ENCODE measurements at places on chromosomes 6 and 20.

DNA sequence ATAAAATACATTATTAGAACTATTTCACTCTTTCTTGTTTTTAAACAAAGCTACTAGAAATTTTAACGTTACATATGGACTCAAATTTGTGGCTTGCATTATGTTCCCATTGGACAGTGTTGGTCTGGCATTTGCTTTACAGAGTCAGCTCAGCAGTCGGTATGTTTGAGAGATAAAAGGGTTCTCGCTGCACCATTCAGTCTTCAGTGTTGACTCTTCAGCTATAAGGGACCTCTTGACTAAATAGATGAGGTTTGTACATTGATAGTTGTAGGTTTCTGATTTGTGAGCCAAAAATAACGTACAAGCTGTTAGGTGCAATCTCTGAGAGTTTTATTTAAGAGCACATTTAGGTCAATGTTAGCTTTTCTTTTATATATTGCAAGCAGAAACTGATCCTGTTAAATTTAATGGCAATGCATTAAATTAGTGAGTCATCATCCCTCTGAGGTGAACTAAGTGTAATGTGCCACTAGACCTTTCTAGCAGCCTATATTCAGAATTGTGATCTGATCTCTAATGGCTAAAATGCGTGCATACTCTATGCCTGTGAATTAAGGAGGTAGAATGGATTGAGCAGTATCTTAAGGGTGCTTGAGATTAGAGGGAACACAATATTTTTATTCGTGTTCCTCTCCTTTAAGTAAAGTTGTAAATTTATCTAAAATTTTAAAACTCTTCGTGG lies 485.6 kb upstream of the SYNCRIP start:
- no peak for DNase-seq

DNA sequence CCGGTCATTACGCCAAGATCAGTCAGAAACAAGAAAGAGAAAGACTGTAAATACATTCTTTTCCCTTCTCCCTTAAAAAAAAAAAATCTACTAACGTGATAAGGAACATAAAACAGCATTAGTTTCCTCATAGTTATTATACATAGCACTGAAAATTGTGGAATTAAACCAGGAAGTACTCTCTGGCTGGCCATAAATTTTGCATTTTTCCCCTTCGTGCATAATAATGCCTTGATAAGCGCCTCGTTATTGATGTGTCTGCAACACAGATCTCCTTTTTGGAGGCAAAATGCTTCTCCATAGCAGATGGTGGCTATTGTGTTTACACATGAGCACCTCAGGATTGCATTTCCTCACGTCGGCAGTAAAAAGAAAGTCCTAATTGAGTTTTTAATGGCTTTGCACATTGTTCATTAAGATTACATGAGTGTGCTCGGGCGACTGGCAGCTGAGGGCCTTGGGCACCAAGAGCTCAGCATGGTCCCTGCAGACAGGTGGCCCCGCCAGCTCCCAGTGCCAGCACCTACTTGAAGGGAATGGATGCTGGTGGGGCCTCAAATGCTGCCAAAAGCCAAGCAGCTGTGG lies 394.5 kb downstream of the PTPRT start:
- DNase-seq, result no peak

DNA sequence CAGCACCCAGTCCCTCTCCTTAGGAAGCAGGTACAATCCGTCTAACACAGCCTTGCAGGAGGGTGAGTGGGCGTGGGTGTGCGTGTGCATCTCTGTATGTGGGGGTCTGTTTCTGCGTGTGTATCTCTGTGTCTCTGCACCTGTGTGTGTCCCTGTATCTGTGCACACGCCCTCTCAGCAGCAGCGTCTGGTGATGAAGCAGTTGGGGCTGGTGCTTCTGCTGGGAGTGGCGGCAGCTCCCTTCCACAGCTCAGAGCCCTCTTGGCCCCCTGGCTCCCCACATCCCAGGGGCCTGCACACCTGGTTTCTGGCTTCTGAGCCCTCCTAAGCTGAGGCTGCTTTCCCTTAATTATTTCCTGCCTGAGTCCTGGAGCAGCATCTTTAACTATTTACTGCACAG lies 49.5 kb upstream of the CCDC167 start:
- no peak for DNase-seq

GRCh38 chr6:166197361-166197760 lies 29.7 kb upstream of the TBXT start:
- peak; percentile 76 for DNase-seq

- DNase-seq, result no peak
Measured at GRCh38 chr6:71386215-71386614, 97.6 kb downstream of the OGFRL1 start.

GRCh38 chr6:111606620-111607115 lies 990 bp upstream of the TRAF3IP2 start:
- DNase-seq, result no peak

GRCh38 chr6:34773916-34774315 lies 16.6 kb downstream of the SNRPC start:
- no peak for DNase-seq

GRCh38 chr6:163036160-163036645 lies 308.4 kb downstream of the PACRG start:
- DNase-seq, result no peak

GRCh38 chr6:117668736-117669135 lies 6.5 kb upstream of the NUS1 start:
- no peak for DNase-seq

DNA sequence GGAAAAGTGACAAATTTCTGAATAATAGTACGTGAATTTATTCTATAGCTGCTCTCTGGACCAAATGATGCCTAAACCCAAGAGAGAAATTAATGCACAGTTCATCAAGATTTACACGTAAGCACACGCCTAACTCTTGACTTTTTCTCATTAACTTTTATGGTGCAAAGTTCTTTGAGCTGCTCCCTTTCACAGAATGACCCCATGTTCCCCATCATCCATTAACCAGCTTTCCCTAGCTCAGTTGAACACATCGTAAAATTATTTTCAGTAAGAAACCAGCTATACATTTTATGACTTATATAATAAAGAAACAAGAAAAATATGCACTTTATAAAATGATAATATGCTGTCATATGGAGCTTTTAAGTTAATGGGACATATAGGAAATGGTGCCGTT lies 54.3 kb downstream of the ID4 start:
- no peak for DNase-seq

DNA sequence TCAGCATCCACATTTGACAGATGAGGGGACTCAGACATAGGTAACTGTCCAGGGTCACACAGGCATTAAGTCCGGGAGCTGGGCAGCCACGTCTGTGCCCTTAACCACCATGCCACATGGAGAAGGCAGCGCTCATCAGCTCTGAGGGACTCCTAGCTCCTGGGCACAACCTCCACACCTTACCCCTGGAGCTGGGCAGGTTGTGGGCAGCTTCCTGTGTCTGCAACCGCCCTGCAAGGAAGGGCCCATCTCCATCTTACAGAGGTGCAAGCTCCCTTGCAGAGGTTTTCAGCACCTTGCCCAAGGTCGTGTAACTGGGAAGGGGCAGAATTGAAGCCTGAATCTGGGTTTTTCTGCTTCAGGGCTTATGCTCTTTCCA lies 7.9 kb downstream of the CCDC167 start:
- DNase-seq, result no peak

DNA sequence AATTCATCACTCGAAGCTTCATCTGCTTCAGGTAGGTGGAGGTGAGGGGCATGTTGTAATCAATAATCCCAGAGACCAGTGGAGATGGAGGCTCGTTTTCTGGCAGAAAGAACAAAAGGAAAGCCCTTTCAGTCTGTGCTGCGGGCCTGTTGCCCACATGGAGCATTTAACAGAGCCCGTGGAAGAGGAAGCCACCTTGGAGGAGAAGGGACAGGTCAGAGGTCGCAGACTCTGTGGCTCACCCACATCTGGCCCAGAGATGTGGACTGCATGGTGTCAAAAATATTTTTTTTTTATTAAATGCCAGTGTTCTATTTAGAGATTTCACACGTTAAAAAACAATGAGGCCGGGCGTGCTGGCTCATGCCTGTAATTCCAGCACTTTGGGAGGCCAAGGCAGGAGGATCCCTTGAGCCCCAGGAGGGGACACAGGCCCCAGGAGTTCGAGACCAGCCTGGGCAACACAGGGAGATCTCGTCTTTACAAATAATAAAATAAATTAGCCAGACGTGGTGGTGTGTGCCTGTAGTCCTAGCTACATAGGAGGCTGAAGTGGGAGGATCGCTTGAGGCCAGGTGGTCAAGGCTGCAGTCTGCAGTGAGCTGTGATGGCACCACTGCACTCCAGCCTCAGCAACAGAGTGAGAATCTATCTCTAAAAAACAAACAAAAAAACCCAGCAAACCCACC lies 73.6 kb downstream of the NOL4L start:
- DNase-seq, result no peak

DNA sequence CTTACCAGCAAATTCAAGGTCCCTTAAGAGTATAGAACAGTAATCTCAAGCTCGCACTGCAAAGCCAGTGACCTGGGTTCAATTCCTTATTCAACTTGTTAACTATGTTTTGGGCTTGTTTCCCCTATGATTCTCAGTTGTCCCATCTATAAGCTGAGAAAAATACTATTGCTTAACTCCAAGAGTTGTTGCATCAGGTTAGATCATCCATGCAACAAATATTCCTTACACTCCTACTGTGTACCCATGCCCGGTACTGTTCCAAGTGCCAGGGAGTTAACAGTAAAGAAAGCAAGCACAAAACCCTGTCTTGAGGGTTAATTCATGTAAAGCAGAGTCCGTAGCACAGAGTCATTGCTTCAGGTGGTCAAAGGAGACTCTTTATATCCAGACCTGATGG lies 247.3 kb downstream of the MAFB start:
- DNase-seq, result no peak

GRCh38 chr6:114167583-114168576 lies 174.9 kb downstream of the HS3ST5 start:
- DNase-seq, result peak; percentile 2

GRCh38 chr6:138492113-138492512 lies 7.2 kb downstream of the NHSL1 start:
- DNase-seq, result peak; percentile 38

DNA sequence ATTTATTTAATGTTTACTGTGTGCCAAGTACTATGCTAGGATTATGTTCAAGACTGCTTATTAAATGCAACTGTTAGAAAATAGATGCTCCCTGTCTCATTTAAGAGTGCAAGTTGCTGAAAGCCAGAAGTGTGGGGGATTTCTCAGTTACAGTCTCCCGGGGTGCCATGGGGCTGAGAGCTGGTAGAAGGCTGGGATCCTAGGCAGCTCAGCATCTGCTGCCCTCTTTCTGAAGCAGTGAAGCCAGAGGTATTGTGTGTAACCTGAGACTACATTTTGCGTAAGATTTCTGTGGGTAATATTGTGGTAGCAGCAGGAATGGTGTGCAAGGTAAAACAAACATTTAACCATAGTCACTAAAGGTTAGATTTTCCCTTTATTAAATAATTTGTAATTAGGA lies 120.6 kb downstream of the AKAP7 start:
- DNase-seq, result no peak

DNA sequence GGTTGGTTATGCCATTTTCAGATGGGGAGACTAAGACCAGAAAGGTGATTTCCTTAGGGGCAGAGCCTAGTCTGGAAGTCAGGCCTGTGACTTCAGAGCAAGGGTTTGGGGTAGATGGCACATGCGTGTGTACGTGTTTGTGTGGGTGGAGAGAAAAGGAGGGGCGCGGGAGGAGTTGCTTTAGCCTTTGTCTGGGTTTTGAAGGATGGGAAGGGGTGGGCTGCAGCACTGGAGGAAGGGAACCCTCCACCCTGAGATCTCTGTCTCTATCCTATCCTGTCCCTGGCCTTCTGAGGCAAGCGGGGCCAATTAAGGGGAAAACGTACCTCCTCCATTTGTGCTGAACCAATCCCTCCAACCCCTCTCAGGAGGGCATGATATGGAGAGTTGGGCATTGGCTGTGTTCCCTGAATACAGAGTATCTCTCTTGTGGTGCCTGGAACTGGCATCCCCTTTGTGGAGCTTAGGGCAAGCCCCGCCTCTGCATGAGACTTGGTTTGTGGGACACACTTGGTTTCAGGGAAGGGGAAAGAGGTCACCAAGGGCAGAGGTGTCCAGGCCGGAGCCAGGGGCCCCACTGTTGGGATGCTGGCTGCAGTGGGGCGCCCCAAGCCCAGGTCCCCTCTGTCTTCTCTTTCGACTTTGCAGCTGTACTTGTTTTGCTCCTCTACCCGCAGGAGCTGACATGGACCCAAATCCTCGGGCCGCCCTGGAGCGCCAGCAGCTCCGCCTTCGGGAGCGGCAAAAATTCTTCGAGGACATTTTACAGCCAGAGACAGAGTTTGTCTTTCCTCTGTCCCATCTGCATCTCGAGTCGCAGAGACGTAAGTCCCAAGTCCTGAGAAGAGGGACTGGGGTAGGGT lies at the start of gene DBNDD2:
TSS of gene DBNDD2 (plus strand) at position 507 of the 863 bp plus-strand sequence. CDS start at position 686, 179 bp downstream.
- DNase-seq, result no peak
